Myocyte (in vitro differentiated cells): ENCODE measurements at places on chromosomes 16 and 17. TPM values are rescaled to one million over a fixed set of nuclear protein-coding genes. Genes with fewer than 3 reads are reported as not detected.

The SLC35G6 gene
- not detected in 2 replicates for total RNA-seq

The CIITA gene
- total RNA-seq: under 0.01 and 0.03 TPM in 2 replicates

The KCNJ18 gene
- not detected in 2 replicates for total RNA-seq

The CDR2 gene
- total RNA-seq: 12.0 and 23.0 TPM in 2 replicates

The NPIPA2 gene
- 0.67 TPM in 1 of 2 replicates, not detected in the other for total RNA-seq

The C1QTNF8 gene
- total RNA-seq: not detected in 2 replicates

The RABEP2 gene
- total RNA-seq: 36.6 and 41.5 TPM in 2 replicates

The PRSS53 gene
- 3.9 and 4.1 TPM in 2 replicates for total RNA-seq

The PTX4 gene
- total RNA-seq: not detected in 2 replicates

The TENT4B gene
- 15.8 and 17.3 TPM in 2 replicates for total RNA-seq

The NME2 gene
- total RNA-seq: 388 and 441 TPM in 2 replicates

The CAVIN1 gene
- 346 and 373 TPM in 2 replicates for total RNA-seq

The TERB1 gene
- total RNA-seq: not detected in 2 replicates

The CRISPLD2 gene
- 6.1 and 7.2 TPM in 2 replicates for total RNA-seq

The ABCA10 gene
- total RNA-seq: 0.08 TPM in 1 of 2 replicates, not detected in the other
